ENCODE measurements at places on chromosomes 12 and 14.
A peak's percentile ranks its signal among the peaks of the same experiment; 100 is the strongest.

- DNase-seq, result no peak
Observed at GRCh38 chr12:107472308-107472707, 213.3 kb upstream of the PWP1 start.

DNA sequence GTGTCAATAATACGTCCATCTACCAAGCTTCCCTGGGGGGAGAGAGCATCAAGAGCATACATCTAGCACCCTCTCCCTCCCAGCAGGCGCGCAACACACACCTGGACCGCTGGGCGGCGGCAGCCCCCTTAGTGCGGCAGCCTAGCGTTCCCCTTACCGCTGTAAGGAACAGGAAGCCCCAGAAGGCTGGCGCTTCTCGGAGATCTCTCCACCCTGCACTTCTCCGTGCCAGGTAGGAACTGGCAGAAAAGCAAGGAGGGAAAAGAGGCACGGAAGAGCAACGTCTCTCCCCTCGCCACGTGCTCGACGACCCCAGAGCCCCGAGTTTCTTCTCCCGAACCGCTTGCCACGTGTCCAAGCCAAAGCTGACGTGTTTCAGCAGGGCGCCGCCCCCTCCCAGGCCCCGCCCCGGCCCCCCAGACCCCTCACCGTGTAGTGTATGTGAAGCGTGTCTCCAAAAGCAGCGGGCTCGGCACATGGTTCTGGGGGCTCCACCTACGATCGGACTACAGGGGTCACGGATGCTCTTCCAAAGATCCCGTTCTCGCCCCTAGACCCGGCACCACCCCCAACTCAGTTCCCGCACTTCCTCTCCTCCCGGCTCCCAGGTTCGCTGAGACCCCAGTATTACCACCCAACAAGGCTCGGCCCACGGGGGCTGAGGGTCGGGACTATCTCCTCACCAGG, 532 bp downstream of the FKBP11 start:
- no peak for DNase-seq

DNA sequence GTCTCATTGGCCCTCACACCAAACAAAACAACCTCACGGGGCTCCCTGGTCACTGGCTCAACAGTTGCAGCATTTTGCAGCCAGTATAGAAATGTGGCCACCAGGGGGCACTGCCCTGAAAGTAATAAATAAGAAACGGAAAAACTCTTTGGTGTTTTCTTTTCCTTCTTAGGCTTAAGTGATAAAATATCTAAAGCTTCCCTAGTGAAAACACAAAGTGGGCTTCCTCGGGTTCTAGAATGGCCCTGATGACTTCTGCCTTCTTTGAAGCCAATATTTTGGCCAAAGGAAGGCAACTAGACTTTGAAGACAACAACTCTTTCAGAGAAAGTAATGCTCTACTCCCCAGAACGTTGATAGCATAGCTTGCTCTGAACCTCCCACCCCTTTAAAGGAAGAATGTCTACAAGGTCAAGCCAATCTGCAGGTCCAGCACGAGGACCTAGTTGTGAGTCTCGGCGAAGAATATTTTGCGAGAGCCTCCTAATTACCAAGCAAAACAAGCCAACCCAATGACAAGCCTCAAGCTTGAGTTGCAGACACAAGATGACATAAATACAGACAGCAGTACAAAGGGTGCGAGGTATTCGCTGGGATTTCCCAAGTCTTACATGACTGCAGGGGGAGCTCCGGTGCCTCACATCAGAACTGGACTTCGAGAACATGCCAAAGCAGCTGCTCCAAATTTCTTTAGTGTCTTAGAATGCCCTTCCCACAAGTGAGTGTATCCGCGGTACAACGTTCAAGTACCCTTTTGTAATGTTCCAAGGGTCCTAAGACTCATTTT, 2.6 kb downstream of the ITPK1 start:
- peak; percentile 37 for DNase-seq

DNA sequence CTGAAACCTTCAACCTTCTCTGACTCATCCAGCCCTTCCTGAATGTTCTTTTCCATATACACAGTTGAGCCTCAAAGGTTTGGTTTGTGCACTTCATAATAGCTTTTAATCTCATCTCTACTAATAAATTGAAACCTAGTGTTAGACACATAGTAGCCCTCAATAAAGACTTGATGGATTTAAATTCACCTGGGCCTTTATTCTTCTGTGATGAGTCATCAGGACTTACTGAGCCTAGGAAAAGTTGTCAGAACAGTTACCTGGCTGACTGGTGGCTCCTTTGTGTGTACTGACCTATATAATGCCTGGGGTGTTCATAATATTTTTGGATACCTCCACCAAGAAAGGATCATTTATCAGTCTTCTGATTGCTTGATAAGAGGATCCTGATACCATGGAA, 86.4 kb upstream of the NTF3 start:
- no peak for DNase-seq

- no peak for DNase-seq
Observed at GRCh38 chr12:1491983-1492697, 102.2 kb downstream of the FBXL14 start.

DNA sequence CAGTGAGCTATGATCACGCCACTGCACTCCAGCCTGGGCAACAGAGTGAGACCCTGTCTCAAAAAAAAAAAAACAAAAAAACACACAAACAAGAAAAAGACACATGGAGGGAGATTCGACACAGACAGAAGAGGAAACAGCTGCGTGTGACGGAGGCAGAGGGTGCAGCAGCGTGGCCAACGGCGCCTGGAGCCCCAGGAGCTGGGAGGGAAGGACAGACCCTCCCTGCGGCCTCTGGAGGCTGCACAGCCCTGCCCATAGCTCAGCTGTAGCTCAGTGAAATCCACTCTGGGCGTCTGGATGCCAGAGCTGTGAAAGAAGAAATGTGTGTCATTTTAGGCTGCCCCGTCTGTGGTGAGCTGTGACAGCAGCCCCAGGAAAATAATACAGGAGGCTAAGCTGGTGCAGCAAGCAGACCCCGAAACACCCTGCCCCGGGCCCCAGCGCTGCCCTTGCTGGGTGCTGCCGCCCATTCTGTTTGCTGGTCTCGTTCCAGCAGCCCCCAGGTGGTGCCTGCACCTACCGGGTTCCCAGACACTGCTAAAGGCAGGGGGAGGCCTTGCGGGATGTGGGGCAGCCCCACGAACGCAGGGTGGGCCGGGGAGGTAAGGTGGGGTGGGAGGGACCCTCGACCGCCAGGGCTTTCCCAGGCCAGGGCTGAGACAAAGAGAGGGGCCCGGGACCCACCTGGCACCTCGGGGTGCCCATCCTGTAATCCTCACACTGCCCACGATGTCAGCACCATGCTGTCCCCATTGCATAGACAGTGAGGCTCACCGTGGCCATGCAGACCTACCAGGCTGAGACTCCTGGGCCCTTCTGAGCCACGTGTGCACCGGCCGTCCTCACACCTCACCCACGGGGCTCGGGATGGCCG, 21.2 kb downstream of the GALNT9 start:
- no peak for DNase-seq

GRCh38 chr12:24066865-24067264, 117.4 kb upstream of the SOX5 start:
- no peak for DNase-seq

DNA sequence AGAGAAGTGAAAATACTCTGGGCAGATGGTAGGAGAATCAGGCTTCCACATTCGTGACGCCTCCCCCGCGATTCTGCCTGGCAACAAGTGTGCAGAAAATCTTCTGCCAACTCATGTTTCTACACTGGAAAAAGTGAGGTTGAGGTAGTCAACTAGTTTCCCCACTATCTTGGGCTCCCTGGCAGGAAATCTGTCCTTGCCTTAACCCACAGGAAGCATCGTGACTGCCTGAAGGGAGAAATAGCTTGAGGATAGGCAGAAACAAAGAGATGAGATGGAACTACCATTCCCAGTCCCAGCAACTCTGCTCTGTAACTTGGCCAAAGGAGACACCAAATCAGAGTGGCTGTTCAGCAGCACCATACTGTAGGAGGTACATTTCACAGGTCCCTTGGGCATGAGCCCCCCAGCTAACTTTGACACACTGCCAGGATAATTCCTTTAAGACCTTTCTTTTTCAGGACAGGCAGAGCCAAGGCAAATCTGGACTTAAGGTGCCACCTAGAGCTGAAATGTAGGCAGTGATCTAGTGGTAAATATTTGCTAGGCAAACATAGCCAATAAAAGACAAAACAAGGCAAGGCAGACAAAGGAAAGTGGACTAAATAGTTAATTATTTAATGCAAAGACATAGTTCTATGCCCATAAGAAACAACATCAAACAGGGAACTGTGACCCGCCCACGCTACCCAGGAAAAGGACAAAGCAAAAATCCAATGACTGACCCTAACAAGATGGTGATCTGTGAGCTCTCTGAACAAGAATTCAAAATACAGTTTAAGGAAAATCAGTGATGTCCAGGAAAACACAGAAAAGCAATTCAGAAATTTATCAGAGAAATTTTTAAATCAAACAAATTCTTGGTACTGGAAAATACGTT, 205.1 kb downstream of the PTPRO start:
- no peak for DNase-seq

DNA sequence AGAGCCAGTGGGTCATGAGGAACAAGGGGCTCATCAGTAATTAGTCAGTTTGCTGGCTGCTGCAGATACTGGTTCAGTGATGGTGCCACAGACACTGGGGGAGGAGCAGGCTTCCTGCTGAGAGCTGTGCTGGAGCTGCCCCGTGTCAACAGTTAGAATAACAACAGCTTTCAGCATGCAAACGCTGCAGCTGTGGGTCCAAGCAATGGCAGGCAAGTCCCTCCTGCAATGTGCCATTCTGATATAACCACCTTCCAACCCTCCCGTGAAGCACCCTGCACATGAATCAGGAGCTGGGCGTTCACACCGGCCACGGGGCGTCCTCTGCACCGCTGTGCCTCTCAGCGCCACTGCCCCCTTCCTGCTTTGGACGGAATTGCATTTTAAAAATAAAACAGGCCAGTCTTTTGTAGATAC, 258.4 kb upstream of the SFSWAP start:
- DNase-seq, result no peak

GRCh38 chr12:121214166-121214777, 4.3 kb downstream of the P2RX4 start:
- DNase-seq, result no peak

DNA sequence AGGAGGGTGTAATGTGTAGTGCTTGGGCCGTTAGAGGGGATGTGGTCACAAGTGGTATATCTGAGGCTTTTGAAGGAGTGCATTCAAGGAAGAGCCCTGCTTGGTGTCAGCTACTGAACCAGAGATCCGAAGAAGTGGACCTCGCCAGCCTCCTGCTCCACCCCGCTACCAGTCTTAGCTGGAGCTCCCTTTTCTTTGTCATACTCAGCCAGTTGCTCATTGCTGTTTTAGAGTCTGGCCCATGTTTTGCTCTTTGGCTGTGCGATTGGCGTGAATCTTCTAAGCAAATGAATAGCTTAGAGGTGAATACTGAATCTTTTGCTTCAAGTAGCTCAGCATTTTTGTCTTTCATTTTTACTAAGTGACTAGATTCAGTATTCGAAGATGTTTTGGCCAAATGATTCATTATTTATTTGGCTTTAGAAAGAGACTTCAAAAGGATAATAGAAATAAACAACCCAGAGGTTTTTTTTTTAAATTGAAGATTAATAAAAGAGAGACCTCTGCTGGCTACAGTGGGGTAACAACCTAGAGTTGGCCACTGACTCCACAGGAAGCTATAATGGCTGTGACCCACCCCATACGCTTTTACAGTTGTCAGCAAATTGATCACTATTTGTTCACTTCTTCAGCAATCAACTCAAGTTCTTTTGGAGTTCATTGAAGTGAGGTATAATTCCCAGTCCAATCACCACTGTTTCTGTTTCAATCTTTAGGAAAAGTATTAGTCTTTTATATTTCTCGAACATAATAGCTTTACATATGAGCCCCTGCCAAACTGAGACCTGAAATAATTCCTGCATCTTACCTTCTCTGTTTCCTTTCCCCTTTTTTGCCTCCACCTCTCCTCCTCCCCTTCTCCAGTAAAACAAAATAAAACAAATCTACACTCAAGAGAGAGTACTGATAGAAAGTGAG, 19.9 kb downstream of the CDKN1B start:
- peak; percentile 79 for DNase-seq

DNA sequence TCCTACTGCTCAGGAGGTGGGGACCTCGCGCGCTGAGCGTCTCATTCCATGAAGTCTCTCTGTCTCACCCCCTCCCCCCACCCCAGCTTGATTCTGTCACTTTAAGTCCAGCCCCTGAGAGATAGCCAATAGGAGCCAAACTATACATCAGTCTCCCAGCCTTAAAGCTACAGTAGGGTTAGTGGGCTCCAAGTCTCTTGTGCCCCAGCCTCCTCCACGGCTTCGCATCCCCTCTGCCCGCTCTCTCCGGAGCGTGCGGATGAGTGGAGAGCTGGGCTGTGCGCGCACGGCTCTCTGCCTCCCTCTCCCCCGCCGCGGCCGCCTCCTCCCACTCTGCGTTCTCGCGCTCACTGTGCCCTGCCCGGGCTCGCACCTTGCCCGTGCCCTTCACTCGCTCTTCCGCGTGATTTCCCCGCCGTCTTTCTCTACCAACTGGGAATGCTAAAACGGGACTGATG, at the start of gene ESRRB:
ESRRB (plus strand) TSS at position 191 of the 458 bp plus-strand sequence; CDS start at position 456, 265 bp downstream.
- DNase-seq, result no peak

GRCh38 chr12:90166671-90167070, 458.0 kb upstream of the ATP2B1 start:
- DNase-seq, result no peak

GRCh38 chr14:43449291-43449690, 1057.8 kb downstream of the FSCB start:
- no peak for DNase-seq

DNA sequence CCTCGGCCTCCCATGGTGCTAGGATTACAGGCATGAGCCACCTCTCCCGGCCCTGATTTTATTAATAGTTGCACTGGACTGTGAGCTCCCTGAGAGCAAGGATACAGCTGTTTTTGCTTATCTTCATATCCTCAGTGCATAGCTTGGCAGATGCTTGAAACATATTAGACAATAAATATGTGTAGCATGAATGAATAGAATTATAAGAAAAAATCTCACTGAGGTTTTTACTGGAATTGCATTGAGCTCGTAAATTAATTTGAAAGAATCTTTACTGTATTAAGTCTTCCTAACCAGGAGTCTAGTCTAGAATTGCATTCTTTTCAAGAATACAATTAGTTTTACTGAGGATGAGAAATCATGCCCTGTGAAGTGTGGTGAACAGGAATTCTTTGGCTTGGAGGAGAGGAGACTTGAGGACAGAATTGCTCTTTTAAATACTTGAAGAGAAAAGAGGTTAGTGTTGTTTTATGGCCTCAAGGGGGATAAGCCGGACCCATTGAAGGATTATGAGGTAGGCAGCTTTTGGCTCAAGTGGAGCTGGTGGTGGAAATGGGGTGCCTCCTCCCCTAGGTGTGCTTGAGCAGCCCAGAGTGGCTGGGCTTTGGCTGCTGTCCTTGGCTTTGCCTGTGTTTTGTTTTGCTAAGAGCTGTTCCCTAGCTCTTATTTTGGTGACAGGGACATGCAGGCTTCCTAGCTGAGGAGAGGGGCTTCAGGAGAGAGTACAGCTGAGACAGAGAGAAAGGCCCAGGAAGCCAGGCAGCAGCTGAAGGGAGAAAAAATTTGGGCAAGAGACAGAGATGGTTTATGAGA, 34.0 kb downstream of the PLEKHD1 start:
- DNase-seq, result no peak

- DNase-seq, result no peak
Observed at GRCh38 chr14:58944343-58944967, 244.0 kb upstream of the DAAM1 start.

DNA sequence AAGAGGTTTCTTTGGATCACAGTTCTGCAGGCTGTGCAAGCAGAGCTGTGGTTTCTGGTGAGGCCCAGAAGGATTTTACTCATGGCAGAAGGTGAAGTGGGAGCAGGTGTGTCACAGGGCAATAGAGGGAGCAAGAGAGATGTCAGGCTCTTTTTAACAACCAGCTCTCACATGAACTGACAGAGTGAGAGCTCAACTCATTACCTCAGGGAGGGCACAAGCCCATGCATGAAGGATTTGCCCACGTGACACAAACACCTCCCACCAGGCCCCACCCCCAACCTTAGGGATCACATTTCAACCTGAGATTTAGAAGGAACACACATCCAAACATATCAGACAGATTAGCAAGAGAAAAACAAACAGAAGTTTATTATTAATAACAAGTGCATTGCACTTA, 470.4 kb downstream of the GALC start:
- DNase-seq, result no peak
